ENCODE measurements at places on chromosomes 11 and 22.

DNA sequence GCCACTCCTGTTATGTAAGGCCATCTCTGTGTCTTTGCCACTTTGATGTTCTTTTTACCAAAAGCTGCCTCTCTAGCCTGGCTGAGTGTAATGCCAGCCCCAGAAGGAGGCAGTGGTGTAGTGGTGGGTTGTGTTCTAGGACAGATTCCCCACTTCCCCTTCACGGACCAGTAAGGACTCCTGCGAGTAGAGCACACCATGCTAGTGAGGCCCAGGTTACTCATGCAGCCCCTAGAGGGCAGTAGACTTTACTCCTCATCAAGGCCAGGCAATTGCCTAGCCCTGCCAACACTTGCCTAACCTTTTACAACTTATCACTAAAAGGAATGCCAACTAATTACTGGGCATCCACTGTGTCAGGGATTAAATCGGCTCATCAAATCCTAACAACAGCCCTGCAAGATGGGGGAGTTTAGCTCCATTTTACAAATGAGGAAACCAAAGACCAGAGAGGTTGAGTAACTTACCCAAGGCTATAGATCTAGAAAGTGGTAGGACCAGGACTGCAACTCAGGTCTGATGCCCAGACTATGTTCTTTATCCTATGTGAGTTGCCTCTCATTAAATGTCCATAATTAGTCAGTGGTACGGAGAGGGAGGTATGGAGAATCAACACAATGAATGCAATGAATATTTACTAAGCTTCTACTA lies 75.3 kb downstream of the APIP start:
- DNase-seq: peak; percentile 20

GRCh38 chr11:107821199-107821927 lies 37.2 kb downstream of the SLC35F2 start:
- DNase-seq: no peak

DNA sequence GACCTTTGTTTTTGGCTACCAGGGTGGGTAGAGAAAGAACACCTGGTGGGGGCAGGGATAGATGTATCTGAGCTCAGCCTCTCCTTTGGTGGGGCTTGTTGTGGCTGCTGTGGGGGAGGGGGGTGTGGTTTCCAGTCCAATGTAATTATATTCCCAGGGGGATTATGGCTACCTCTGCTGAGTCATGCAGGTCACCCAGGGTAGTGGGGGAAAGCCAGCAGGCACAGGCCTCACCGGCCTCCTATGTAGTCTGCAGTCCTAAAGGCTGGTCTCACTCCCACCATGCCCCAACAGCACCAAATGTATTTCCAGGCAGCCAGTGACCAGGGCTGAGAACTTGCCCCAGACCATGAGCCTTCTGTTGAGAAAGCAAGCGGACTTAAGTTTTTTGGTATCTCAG lies 119.6 kb downstream of the DYNC2H1 start:
- no peak for DNase-seq

DNA sequence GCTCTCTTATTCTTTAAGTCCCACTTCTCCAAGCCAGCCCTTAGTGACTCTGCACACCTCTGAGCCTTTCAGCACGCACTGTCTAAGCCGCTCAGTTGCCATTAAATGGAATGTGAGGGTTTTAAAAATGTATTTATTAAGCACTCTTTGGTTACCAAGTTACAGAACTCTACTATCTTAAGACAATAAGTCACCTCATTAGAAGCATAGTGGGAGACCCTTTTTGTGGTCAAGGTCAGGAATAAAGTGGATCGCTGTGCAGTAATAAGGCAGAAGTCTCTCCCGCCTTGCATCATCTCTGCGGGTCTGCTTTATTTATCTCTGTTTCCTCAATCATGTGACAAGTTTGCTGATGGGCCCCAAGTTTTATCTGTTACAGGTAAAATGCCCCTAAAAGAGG lies 11.9 kb downstream of the SLC25A18 start:
- DNase-seq: no peak

GRCh38 chr11:34263441-34264091 lies 94.2 kb downstream of the ABTB2 start:
- no peak for DNase-seq

GRCh38 chr22:44204739-44205515 lies 24.2 kb downstream of the PARVG start:
- no peak for DNase-seq

Data from iPS DF 6.9 (cell line).